Ovary (tissue), 10 donors: ENCODE measurements at places on chromosomes 7 and 10. TPM values are rescaled to one million over a fixed set of nuclear protein-coding genes. Genes with fewer than 3 reads are reported as not detected.

DNA sequence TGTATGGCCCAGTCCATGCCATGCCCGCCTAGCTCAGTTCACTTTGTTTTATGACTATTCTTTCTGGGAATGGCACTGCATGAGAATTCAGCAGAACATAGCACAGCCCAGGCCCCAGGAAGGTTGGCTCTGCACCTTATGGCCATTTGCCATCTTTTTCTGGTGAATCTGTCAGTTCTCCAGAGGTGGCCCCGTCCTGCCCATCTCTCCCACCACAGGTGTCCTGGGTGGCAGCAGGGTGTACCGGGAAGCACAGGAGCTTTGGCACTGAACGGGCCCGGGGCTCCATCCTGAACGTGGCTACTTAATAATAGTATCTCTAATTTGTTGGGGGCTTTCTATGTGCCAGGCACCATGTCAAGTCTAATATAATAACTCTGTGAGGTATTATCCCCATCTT, 24.7 kb downstream of the GOLGA7B start:
- no peaks in the 10 kb centered on the region for H3K36me3 ChIP-seq
- no peak overlapping the region for H3K27ac ChIP-seq
- no peaks in the 10 kb centered on the region for H3K4me1 ChIP-seq
- H3K27me3 ChIP-seq = no peaks in the 10 kb centered on the region

DNA sequence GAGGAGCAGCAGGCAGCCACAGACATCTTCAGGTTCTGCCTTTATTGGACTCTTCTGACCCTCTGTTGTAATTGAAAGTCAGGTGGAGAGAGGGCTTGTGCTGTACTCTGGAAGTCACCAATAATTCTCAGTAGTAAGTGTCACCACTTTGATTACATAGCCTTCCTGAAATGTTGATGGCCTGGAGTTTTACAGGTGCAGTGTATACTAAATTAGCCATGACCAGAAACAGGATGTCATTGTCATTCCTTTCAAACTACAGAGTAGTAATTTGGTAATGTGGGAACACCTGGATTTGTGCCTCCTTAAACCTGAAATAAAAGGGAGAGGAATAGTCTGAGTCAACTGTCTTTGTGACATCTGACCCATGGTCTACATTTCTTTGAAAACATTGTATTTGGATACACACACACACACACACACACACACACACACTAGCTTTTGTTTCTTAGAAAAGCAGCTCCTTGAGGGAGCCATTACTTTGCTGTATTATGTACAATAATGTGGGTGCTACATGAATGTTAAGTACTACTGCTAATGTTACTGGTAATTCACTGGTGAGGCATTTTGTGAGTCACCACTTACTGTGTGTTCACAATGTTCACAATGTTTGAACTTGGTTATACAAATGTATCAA, 19.6 kb downstream of the ARL4A start:
- no peaks in the 10 kb centered on the region for H3K27me3 ChIP-seq
- no peak overlapping the region for H3K27ac ChIP-seq
- H3K36me3 ChIP-seq = no peaks in the 10 kb centered on the region
- H3K4me1 ChIP-seq = no peaks in the 10 kb centered on the region

DNA sequence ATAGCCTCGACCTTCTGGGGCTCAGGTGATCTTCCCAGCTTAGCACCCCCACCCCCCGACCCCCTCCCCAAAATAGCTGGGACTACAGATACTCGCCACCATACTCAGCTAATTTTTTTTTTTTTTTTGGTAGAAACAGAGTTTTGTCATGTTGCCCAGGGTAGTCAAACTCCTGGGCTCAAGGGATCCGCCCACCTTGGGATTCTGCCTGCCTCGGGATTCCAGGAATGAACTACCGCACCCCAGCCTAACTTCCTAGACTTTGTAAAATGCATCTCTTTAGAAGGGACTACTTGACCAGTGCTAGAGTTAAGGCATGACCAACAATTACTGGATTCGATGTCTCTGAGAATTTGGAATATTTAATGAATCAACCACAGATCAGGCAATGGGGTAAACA, 85.9 kb downstream of the MDFIC start:
- H3K27me3 ChIP-seq = no peaks in the 10 kb centered on the region
- H3K4me3 ChIP-seq = no peak overlapping the region
- peaks cover 7% of the 10 kb centered on the region for H3K4me1 ChIP-seq

DNA sequence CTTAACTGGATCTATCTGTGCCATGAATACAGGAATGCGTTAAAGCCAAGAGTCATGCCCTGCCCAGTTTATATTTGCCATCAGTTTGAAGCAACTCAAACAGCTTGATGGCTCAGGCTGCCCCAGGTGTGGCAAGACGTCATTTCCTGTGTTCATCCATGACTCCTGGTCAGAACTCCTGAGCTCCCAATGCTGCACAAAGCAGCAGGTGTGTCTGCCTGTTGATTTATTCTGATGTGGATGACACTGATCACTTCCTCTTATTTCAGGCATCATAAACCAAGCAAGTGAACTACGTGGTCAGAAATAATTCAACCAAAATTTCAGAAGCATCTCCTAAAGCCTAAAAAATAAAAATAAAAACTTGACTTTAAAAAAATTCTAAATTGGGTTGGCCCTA, 68.5 kb downstream of the EZH2 start:
- H3K4me3 ChIP-seq = no peak overlapping the region
- no peaks in the 10 kb centered on the region for H3K27me3 ChIP-seq
- H3K36me3 ChIP-seq = no peaks in the 10 kb centered on the region
- no peak for DNase-seq
- no peak overlapping the region for H3K27ac ChIP-seq

DNA sequence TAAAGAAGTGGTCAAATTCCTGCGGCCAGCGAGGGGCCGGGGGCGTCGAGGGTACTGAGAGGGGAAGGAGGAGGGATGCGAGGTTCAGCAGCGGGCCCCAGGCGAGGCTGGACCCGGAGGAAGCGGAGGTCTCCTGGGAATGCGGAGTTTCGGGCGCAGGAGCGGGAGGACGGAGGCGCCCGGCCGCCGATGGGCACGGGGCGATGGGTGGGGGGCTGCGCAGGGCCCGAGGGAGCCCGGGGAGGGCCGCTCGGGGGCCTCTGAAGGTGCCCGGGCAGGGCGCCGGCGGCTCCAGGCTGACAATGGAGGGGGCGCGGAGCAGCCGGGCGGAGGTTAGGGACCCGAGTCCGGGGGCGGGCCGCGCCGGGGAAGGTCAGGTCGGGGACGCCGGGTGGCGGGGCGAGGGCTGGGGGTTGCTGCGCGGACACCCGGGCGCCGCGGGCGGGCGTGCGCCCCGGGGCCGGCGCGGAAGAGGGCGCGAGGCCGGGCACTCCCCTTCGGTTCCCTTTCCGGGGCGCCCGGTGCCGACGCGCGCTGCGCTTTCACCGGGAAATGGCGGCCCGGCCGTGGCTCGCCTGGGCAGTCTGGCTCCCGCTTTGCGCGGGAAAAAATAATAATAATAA, 683 bp downstream of the MACROH2A2 start:
- peak; percentile 15 for DNase-seq
- no peaks in the 10 kb centered on the region for H3K36me3 ChIP-seq
- H3K27ac ChIP-seq = no peak overlapping the region

GRCh38 chr10:118751265-118751664, 3.5 kb downstream of the CACUL1 start:
- H3K4me3 ChIP-seq = no peak overlapping the region
- no peaks in the 10 kb centered on the region for H3K4me1 ChIP-seq
- H3K36me3 ChIP-seq = no peaks in the 10 kb centered on the region

DNA sequence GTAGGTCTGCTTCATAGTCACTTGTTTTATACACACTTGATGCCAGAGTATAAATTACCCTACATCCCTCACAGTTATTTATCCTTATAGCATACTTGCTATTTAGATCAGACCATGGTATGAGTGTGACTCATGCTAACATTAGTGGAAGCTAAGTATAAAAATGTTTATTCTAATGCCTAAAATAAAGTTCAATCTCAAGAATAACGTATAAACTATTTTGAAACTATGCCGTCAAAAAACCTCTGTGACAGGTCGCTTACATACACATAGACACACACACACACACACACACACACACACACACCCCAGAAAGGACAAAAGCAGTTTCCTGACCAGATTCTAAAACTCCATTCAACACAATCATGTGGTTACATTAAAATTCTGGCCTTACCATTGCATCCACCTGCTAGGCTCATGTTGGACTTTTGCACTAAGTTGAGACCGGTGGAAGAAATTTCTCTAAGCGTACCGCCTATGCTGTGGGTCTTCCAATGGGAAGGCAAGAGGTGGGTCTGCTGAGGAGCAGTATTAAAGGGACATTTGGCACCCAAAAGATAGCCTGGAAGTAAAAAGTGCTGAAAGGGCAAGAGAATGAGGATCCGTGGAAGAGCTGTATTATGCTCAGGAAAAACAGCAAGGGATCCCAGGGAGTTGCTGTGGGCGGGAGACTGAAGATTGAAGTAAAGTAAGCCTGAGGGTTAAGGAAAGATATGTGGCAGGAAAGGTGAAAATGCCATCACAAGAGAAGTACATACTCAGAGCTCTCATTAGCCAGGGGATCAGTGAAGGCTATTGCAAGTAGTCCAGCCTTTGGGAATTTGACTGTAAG, 5.0 kb downstream of the FOXP2 start:
- no peak overlapping the region for H3K27ac ChIP-seq
- H3K36me3 ChIP-seq = no peaks in the 10 kb centered on the region
- DNase-seq = no peak
- no peaks in the 10 kb centered on the region for H3K4me1 ChIP-seq
- no peak overlapping the region for H3K4me3 ChIP-seq
- no peaks in the 10 kb centered on the region for H3K27me3 ChIP-seq

DNA sequence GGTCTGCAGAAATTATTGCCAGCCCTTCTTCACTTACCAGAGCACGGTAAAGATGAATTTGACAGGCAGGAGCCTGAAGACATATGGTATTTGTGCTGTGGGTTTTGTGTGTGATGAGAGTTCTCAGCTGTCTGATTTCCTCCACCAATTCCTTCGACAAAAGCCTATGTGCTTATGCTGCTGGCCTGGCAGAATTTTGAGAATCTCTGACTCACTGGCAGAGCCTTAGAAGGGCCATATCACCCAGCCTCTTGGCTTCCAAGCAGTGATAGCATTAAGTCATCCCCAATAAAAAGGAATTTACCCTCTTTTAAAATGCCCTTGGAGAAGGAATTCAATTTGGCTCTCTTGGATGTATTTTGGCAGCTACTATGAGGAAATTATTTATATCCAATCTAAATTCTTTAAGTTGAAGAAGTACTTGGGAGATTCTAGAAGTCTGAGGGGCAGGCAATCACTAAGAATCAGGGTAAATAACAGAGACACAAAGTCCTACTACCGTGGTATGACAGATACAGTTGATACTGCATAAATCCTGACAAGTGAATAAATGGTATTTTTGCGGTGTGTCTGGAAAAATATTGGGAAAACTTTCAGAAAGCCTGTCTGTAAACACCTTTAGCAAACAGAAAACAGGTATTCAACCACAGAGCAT, 68.6 kb upstream of the EFCAB10 start:
- no peak for DNase-seq
- no peak overlapping the region for H3K27ac ChIP-seq
- no peak overlapping the region for H3K4me3 ChIP-seq
- H3K4me1 ChIP-seq = peaks cover 1% of the 10 kb centered on the region

ADCYAP1R1 gene
- 5.0 TPM for total RNA-seq

OR2A7 gene
- 3.0 TPM for total RNA-seq

PLEKHS1 gene
- 2.1 TPM for total RNA-seq

CALN1 gene
- 0.13 TPM for total RNA-seq
